ENCODE measurements at places on chromosomes 1 and 21.

- DNase-seq: no peak
Measured at GRCh38 chr21:44965251-44966022, 25.6 kb downstream of the SLX9 start.

- DNase-seq: no peak
Measured at GRCh38 chr1:221336126-221336525, 405.8 kb downstream of the DUSP10 start.

DNA sequence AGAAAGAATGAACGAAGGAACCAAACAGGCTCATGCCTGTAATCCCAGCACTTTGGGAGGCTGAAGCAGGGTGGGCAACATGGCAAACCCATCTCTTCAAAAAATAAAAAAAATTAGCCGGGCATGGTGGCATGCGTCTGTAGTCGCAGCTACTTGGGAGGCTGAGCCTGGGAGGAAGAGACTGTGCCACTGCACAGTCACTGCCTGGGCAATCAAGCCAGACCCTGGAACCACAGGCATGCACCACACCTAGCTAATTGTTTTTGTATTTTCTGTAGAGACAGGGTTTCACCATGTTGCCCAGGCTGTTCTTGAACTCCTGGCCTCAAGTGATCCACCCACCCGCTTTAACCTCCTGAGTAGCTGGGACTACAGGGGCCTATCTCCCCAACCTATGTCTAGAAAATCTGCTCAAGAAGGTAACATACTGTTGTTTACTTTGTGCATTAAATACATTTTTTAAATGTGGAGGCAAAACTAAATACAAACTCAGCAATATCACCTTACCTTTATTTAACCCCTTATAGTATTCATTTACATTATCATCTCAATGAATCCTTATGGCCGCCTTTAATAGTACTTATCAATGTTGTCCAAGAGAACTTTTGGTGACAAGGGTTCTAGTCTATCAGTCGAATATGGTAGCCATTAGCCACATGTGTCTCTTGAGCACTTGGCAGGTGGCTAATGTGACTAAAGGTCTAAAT lies 2.7 kb downstream of the KHDC4 start:
- no peak for DNase-seq

- DNase-seq: no peak
Measured at GRCh38 chr1:158331481-158332150, at the start of gene CD1B. Gene CD1B (minus strand): TSS chr1:158331531. CDS start chr1:158331423, 108 bp downstream.

DNA sequence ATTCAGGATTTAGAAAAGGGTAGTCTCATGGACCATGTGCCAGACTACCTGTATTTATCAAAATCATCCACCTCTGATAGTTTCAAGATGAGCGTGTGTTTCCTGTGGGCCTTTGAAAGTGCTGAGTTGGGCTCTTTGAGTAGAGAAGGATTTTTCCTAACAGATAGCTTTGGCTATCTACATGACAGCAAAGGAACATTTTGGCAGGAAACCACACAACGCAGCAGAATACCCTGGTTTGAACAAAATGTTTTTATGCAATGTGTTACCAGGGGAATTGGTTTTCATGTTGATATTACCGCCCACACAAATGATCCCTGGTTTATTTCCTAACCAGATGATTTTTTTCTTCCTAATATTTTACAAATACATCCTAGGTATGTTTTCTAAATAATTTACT lies 431.4 kb downstream of the NEGR1 start:
- no peak for DNase-seq

DNA sequence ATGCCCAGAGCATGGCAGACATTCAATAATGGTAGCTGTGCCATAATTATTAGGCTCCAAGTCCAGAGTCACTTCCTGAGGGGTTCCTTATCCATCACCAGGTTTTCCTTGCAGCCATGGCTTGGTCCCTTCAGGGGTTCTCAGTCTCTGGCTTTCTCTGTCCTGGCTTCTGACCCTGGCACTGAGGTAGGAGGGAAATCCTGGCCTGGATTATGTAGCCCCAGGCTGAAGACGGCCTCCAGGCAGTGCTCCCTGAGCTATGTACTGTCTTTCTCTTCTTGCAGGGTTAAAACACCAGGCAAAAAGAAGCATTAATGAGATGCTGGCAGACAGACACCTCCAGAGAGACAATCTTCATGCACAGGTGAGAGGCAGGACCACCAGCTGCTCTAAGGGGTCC lies 9.5 kb upstream of the PADI3 start:
- peak; percentile 41 for DNase-seq

DNA sequence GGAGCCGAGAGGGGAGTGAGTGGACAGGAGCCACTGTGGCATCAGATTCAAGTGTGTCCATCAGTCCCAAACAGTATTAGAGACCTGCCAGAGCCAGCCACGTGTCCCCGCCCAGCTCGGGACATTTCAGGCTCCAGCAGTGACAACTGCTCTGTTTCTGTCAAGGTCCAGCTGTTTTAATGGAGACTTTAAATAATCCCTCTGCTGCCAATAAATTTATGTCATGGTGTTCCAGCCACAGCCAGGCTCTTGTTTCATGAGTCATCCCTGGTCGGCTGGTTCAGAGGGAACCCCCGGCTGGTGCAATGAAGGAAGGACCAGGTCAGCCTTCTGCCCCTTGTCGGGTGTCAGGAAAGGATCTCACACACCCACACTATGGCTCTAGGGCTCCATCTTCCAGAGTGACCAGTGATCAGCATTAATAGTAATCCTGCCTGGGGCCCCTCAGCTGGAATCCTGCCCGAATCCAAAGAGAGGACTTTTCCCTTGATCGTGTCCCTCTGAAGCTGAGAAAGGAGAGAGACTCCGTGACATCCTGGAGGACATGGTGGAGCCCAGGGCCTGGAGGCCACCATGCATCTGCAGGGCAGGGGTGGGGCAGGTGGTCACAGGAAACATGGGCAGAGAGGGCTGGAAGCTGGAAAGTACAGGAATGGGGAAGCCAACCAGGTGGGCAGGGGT lies 197.3 kb downstream of the MATN1 start:
- no peak for DNase-seq

DNA sequence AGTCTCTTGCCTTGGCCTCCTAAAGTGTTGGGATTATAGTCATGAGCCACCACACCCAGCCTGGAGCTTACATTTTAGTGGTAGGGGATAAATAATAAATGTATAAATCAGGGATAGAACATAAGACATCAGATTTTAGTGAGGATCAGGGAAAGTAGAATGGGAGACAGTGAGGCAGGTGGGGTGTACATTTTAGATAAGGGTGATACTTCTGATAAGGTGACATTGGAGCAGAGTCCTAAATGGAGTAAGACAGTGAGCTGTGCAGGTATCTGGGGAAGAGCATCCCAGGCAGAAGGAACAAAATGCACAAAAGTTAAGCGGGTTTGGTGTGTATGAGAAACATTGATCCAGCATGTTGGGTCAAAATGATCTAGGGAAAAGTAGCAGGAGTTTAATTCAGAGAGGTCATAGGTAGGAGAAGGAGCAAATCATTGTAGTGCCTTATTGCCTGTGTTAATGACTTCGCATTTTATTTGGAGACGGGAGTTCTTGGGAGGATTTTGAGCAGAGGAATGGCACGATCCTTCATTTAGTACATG lies 11.1 kb downstream of the EPB41 start:
- no peak for DNase-seq

GRCh38 chr1:61226791-61227567 lies 144.6 kb downstream of the NFIA start:
- DNase-seq: no peak

DNA sequence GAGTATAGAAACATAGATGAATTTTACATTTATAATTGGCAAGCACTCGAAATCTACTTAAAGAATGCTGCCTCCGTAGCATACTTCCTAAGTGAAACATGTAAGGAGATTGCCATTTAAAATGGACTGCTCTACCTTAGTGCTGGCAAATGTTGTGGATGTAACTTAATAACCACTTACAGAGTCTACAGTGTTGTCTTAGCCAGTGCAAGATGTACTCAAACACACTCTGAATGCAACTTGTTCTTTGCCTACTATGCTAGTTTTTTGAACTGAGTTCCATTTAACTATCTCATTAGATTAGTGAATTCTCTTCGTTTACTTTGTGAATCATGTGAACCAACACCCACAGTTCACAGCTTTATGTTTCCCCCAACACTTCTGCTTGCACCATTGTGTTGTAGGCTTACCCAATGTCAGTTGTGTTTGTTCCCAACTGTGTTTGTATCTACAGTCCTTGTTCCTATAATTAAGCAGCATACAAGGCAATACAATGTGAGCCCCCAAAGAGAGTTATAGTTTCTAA lies 345.5 kb upstream of the LYPLAL1 start:
- no peak for DNase-seq

DNA sequence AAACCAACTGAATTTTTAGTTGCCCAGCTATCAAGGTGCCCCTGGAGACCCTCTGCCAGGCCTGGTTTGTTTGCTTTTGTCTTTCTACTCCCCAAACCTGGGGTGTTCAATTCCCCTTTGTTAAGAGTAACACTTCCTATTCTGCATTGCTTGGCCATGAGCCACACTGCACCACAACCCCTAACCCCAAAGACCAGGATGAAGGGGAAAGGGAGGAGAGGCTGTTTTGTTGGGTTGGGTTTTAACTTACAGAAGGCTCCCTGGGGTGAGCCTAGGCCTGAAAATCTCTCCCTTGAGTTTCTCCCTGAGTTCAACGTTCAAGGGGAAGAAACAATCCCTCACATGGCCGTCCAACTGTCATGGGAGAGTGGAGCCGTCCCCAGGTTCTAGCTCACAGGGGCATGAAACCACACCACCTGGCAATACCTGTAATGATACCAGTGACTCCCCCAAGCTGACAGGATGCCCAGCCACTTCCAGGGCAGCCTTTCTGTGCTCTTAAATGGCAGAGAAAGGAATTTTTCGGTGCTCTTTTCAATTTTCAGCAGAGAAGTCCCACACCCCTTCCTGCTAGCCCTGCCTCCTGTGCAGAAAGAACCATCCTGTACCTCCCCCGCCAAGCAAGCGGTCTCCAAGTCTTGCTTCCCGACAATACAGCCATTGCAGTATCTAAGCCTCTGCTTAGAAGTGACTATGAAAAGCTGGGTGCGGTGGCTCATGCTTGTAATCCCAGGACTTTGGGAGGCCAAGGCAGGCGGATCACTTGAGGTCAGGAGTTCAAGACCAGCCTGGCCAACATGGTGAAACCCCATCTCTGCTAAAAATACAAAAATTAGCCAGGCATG lies 14.9 kb downstream of the SLC45A3 start:
- DNase-seq: no peak

DNA sequence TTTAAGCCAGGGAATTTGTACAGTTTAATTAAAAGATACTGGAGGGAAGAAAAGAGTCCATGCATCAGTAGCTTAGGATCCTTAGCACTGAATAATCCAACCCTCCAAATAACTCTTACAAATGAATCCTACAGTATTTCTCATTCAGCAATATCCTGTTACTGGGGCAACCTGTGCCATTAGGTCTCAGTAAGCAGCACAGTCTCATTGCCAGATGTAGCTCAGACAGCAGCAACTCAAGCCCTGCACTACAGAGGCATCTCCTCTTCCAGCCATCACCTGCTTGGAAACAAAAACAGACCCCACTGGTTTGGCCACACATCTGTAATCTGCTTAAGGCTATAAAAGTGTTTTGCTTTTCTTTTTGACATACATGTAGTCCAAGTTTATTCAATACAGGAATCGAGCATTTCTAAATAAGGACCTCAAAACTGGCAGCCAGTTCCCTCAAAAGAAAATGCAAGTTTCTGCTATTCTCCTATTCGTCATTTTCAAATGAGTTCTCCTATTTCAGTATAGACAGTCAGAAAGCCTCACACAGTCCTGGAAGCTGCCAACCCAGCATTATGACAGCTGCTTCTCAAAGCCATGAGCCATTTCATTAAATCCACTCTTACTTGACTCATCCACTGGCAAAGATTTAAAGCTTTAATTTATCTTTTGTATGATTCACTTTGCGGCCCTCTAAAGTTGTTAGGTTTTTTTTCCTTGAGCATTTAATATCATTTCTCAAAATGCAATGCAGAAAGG lies 129.0 kb downstream of the APP start:
- no peak for DNase-seq

- no peak for DNase-seq
Measured at GRCh38 chr1:215793180-215793579, 226.1 kb downstream of the KCTD3 start.

DNA sequence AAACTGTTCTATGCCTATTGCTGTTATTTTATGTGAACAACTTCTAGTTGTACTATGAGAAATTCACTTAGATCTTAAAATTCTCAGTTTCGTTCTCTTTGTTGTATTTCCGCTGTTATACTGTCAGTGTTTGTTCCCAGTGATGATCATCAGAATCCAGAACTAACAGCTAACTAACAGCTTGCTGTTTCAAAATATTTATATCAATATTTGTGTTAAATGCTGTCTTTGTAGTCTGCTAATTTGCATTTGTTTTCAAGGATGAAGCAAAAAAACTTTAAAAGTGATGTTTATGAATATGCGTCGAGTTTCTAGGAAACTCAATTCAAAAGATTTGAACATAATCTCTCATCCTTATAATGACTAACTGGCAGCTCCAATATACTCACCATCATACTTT lies 84.5 kb downstream of the SPATA17 start:
- no peak for DNase-seq

- DNase-seq: no peak
Measured at GRCh38 chr1:223479718-223480425, 86.7 kb downstream of the CCDC185 start.

GRCh38 chr1:167022384-167022783 lies 33.3 kb downstream of the MAEL start:
- DNase-seq: no peak

DNA sequence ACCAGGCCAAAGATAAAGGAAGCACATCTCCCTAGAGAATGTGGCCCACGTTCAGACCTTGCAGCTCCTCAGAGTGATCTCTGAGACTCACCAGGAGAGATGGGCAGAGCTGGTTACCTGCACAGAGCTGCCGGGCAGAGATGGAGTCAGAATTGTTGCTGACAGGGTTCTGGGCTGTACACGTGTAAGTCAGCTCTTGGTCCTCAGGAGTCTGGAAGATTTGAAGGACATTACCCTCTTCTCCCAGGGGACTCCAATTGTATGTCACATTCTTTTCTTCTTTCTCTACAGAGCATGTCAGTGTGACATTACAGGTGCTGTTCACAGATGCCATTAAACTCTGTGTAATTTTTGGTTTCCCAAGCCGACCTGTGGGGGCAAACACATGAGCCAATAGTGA lies 25.5 kb downstream of the CD84 start:
- no peak for DNase-seq

DNA sequence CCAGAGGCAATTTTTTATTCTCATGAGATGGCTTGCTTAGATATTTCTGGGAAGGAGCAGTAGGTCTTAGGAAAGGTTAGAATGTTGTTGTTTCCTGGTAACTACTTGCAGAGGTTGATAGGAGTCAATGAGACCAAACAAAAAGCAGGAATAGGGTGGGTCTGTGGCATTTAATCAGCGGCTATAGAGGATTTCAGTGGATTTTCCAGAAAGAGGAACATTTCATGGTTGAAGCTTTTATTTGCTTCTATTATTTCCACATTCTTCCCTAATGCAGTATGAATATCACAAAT lies 111.3 kb upstream of the PALMD start:
- no peak for DNase-seq

GRCh38 chr1:221708987-221709386 lies 32.9 kb downstream of the DUSP10 start:
- DNase-seq: no peak

Data from liver (tissue), 10 donors.